ENCODE measurements at places on chromosomes 1 and 21.

- no peak for DNase-seq
These were observed 41.3 kb upstream of the RAB3GAP2 start for GRCh38 chr1:220313576-220313975.

DNA sequence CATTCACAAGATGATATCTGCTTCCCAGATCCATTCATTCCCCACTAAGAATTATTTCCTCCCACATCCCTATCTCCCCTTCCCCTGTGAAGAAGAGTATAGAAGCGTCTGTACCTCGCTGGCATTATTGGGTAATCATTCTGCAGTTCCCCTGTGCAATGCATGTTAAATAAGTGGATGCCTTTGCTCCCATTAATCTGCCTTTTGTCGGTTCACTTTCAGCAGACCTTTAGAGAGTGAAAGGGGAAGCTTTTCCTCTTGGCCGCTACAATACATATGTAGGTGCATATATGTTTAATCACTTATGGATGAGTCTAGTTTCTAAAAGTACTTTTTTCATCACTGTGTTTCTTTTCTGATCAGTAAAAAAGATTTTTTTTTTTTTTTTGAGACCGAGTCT lies 7.0 kb downstream of the CLCN6 start:
- no peak for DNase-seq

DNA sequence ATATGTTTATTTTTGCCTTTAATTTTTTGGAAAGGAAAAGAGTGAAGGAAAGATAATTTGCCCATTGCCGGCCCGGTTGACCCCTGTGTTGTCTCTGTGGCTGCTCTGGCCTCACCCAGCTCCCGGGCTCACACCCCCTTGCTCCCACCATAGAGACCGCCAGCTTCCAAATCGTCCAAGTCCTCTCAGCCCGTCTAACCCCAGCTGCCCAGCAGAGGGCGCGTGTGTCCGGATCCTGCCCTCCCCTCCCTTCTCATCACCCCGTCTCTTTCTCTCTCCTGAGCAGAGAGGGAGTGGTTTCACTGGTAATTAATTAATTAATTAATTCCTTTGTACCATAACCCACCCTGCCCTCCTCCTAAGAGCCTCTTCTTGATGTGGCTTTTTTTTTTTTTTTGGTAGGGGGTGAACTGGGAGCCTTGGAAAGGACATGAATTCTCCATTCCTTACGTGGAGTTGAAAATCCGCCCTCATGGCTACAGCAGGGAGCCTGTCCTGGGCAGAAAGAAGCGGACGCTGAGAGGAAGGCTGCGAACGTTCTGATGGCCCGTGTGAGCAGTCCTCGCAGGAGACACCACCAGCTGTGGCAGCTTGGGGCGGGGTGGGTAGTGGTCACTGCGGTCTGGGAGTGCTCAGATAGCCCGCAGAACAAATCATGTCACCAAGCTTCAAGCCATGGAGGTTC lies 45.9 kb downstream of the KIAA0040 start:
- peak; percentile 58 for DNase-seq

- DNase-seq = no peak
These were observed 196.7 kb downstream of the LRRC40 start for GRCh38 chr1:70008660-70009059.

DNA sequence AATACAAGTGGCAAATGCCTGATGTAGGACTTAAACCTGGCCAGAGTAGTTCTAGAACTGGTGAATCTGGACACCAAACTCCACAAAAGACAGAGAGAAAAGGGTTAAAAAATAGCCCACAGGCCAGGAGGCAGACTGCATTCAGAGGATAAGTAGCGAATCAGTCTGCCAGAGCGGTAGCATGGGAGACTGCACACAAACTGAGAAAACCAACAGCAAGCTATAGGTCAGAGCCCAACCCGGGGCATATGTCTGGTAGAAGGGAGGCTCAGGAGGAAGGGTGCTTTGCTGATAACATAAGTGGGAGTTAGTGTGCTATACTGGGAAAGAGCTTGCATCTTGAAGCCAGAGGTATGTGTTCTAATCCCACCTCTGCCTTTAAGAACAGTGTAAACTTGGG lies 4.0 kb downstream of the LRRC53 start:
- DNase-seq = no peak

- no peak for DNase-seq
These were observed 5.8 kb upstream of the SLC44A5 start for GRCh38 chr1:75616436-75617433.

DNA sequence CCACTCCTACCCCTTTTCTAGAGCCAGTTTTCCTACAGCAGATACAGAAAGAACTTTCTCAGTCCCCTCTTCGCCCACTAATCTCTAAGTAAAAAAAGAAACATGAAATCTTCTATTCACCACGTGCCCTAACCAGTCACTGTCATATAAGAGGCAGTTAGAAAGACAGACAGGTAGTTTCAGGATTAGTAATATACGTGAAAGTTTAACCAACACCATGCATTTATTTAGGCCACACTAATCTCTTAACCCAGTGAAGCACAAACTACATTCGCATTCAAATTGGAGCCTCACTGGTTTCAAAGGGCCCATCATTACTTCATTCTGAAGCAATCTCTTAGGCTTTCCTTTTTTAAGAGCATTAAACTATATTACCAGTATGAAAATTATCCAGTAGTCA lies 10.1 kb downstream of the GPATCH2 start:
- DNase-seq = no peak

DNA sequence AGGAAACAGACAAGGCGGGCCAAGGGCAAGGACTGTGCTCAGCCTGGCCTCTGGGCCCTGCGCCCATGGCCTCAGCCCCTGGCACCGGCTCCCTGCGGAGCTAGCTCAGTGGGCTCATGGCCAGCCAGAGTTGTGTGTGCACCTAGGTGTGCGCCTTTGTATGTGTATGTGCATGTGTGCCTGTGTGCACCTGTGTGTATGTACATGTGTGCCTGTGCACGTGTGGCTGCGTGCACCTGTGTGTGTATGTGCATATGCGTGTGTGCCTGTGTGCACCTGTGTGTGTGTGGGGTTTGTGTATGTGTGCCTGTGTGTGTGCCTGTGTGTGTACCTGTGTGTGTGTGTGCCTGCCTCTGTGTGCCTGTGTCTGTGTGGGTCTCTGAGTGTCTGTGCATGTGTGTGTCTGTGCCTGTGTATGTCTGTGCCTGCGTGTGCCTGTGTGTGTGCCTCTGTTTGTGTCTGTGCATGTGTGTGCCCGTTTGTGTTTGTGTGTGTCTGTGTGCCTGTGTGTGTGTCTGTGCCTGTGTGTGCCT lies 7.4 kb downstream of the GPR137B start:
- DNase-seq = no peak

DNA sequence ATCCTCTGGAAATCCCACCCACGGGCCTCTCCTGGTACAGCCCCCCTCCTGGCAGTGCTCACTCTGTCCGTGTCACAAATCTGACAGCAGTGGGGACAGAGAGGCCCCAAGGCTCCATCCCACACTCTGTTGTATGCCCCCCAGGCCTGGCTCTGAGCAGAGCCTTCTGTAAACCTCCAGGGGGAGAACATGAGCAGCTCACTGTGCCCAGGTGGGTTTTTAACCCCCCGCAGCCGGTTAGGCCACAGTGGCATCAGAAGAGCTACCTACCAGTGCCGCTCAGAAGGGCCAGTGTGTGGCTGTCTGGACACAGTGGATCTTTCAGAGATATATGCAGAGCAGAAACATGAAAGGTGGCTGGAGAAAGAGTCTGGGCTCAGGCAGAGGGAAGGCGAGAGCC lies 12.0 kb upstream of the GPR153 start:
- DNase-seq = no peak

GRCh38 chr1:30525971-30526651 lies 197.3 kb downstream of the MATN1 start:
- no peak for DNase-seq

DNA sequence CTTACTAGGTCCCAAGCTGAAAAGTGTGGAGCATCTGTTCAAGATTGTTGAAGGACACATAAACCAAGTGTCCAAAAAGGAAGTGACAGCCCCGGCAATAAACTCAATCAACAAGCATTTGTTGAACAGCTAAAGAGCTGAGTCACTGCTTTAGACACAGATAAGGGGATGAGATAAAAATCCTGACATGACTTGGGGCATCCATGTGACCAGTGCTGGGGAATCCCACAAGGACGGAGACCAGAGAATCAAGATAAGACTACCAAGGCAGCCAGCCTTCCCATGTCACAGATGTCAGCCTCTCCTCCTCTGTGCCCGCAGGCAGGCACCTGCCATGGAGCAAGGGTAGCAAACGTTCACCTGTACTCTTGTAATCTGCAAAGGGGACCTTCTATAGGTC lies 118.6 kb upstream of the KAZN start:
- no peak for DNase-seq
